Midbrain (tissue), 1 donor: ENCODE measurements at places on chromosomes 2 and 18.

DNA sequence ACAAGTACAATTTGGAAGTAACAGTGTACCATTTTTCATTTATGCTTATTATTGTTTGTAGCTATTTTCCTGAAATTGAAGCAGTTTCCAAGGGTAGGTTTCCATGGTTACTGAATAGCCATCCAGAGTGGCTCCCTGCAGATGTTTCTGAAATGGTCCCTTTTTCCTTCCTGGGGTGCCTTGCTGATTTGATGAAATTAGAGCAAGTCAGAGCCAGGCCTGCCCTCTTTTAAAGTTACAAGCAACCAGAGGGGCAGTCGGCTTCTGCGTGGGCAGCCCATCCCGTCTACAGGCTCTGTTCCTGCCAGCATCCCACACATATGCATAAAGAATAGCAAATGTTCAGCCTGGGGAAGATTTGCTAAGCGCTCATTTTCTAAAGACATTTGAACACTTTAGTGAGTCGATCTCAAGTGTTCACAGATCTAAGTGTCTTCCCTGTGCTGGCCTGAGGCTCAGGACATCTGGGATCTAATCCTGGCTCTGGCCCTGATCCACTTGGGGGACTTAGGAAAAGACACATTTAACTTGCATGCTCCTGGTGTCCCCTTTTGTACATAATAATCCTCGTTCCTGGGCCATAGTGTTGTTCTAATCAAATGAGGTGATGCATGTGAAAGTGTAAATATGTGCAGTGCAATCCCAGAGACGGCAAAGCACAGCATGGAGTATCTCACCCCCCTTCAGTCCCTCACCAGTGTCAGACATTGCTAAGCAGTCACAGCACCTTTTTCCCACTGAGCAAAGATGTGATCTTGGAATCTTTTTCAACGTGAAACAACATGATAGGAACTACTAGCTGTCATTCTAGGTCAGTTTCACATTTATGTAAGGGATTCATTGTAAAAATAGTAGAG lies 92.2 kb downstream of the STPG4 start:
- DNase-seq = no peak

DNA sequence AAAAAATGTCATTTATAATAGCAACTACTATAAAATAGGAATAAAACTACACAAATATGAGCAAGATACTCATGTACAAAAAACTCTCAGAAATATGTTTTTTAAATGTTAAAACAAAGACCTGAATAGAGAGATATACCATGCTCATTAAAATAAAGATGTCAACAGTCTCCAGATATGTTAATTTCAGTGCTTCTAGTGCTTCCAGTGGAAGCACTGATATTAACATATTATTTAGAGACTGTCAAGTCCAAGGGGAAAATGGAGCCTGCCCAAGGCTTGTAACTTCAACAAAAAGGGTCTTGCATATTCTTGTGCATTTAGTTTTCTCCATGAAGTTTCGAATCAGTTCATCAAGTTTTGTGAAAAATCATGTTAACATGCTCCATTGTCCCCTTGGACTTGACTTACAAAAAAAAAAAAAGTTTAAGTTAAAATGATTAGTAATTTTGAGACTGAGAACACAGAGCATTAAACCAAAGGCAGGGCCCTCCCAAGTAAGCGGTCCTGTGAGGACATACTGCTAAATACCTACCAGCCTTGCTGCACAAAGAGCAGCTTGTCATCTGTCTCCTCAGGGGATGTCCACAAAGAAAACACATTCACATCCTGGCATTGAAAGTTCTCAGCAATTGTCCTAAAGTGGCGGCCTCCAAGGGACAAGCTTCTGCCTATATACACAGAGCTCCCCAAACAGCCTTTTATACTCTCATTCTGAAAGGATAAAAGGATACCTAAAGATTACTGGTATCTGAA lies 501.9 kb upstream of the CHAC2 start:
- DNase-seq = no peak

GRCh38 chr2:138087751-138088593 lies 123.7 kb downstream of the HNMT start:
- DNase-seq = no peak

DNA sequence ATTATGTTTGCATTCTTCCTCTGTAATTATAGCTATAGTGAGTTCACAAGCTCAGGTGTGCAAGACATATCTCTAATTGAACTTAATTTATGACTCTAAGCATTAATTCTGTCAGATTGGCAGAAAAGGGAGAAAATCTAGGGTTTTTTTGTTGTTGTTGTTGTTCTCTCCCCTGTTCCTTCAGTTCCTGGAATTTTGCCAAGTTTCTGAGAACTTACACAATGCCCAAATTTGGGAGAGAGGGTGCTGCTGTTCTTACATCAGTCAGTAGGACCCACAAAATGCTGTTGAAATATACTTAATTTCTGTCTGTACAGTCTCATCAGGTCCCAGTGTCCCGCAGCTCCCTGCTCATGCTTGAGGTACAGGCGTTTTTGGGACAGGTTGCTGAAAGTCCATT lies 221.8 kb upstream of the RBMS1 start:
- no peak for DNase-seq

DNA sequence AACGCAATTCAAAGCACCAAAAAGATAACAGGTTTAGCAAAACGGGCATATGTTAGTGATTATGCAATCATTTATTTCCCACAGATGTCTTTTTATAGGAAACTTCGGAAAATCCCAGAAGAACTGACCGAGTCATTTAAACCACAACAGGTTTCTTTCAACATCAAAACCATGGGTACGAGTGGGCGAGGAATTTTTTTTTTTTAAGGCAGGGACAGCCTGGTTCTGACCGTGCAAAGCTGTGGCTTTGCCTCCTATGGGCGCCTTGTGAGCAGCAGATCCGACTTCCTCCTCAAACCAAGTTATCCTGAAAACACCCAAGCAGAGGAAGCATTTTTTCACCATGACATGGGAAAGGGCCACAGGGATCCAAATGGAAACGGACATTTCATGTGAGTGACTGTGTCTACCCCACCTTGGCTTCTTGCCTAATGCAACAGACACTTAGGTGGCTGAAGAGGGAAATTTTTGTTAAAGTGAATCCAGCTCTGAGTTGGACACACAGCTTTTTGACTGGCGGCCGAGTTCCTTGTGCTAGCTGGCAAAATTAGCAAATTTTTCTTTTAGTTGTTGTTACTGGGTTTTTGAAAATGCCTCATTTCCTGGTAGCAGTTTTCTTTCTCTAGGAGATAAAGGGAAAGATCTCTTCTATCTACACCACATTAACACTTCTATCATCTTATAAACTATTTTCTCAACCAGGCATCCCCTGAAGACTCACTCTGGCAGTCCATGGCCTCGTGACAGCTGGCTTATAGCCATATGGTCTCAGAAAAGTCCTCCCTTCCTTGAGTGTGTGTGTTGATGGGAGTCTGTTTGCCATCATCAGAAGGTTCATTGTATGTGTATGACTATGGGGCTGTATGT lies 487.4 kb upstream of the ZEB2 start:
- DNase-seq = no peak
